ENCODE measurements at places on chromosomes 1 and 21.

- DNase-seq, result no peak
Observed at GRCh38 chr1:24369199-24369598, 44.4 kb downstream of the STPG1 start.

- no peak for DNase-seq
Observed at GRCh38 chr21:46022551-46023525, 41.3 kb downstream of the COL6A1 start.

GRCh38 chr1:31617916-31618746 lies 642 bp downstream of the HCRTR1 start:
- peak; percentile 41 for DNase-seq

GRCh38 chr1:109821221-109821669 lies 57.5 kb upstream of the EPS8L3 start:
- DNase-seq, result no peak

GRCh38 chr1:83516369-83516768 lies 482.6 kb downstream of the TTLL7 start:
- DNase-seq, result no peak

GRCh38 chr1:230127105-230128054 lies 60.3 kb downstream of the GALNT2 start:
- DNase-seq, result no peak

GRCh38 chr1:61215119-61215518 lies 132.8 kb downstream of the NFIA start:
- no peak for DNase-seq

- DNase-seq, result peak; percentile 61
Observed at GRCh38 chr1:226708967-226709396, 30.1 kb downstream of the ITPKB start.

Data from NCI-H1694 treated with DMSO at 0.1 percent for 48 hours (cell line).